Activated CD4-positive, alpha-beta T cell treated with anti-CD3 and anti-CD28 coated beads, Interleukin-2, Interleukin-4, amounts not matched to agents 100 ng/mL and 50 ng/mL, durations not matched to agents 16 hours and 8 hours (primary cell): ENCODE measurements at places on chromosomes 6 and 20.

GRCh38 chr20:63976980-63977738 is 2.3 kb downstream of the SAMD10 start:
- no peak for DNase-seq

GRCh38 chr6:90575267-90575666 is 11.6 kb downstream of the MAP3K7 start:
- DNase-seq: no peak

DNA sequence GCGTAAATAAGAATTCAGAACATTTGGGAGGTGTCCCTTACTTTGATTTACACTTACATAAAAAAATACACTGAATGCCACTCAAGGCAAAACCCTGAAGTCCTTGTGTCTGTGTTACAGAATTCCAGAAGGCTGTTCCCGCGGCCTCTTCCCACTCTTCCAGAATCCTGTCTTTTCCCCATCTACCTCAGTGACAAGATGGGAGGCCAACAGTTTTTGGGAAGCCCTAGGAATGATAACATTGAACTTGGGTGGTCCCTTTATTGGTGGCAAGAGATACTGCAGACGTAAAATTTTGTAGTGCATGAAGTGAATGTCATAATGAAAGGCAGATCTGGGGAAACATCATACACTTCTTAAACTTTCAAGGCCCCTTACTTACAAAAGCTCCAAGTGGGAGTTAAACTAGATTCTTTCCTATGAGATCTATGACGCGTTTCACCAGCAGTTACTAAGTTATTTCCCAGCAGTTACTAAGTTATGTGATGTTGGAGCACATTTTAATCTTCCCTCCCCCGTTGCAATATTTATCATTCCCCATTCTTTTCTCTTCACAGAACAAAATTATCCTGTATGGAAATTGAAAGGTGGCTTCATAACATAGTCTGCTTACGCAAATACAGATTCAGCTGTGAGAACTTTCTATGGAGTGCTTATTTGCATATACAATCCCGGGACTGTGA is 79.5 kb downstream of the BCAS1 start:
- DNase-seq: no peak

- DNase-seq: no peak
These were observed 15.0 kb upstream of the LBP start for GRCh38 chr20:38331245-38331644.

DNA sequence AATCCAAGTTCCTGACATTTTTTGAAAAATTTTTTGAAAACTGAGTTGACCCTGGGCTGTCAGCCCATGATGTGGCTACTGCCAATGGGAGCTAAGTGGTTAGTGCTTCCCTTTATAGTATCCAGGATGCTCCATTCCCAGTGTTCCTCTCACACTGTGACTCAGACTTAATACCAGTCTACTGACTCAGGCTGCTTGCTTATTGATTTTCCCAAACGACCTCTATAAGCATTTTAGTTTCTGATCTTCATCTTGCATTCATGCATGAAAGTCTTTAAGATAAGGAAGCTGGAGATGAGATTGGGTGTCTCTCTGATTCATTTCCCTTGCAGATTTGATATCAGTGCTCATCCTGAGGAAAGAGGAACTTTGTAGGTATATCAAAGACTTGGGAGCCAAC is 560.0 kb downstream of the TBC1D32 start:
- no peak for DNase-seq

DNA sequence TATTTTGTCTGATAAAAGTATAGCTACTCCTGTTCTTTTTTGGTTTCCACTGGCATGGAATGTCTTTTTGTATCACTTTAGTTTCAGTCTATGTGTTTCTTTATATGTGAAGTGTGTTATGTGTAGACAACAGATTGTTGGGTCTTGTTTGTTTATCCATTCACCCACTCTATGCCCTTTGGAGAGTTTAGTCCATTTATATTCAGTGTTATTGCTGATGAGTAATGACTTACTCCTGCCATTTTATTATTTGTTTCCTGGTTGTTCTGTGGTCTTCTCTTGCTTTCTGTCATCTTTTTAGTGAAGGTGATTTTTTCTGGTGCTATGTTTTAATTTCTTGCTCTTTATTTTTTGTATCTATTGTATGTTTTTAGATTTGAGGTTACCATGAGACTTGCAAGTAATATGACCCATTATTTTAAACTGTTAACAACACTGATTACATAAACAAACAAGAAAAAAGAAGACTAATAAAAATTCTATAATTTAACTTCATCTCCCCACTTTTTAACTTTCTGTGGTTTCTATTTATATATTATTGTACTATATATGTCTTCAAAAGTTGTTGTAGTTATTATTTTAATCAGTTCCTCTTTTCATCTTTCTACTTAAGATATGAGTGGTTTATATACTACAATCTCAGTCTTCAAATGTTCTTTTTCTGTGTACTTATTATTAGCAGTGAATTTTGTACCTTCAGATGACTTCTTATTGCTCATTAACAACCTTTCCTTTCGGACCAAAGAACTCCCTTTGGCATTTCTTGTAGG is 323.4 kb downstream of the BTBD9 start:
- DNase-seq: no peak

GRCh38 chr20:36666181-36666740 is 20.3 kb upstream of the SLA2 start:
- no peak for DNase-seq

DNA sequence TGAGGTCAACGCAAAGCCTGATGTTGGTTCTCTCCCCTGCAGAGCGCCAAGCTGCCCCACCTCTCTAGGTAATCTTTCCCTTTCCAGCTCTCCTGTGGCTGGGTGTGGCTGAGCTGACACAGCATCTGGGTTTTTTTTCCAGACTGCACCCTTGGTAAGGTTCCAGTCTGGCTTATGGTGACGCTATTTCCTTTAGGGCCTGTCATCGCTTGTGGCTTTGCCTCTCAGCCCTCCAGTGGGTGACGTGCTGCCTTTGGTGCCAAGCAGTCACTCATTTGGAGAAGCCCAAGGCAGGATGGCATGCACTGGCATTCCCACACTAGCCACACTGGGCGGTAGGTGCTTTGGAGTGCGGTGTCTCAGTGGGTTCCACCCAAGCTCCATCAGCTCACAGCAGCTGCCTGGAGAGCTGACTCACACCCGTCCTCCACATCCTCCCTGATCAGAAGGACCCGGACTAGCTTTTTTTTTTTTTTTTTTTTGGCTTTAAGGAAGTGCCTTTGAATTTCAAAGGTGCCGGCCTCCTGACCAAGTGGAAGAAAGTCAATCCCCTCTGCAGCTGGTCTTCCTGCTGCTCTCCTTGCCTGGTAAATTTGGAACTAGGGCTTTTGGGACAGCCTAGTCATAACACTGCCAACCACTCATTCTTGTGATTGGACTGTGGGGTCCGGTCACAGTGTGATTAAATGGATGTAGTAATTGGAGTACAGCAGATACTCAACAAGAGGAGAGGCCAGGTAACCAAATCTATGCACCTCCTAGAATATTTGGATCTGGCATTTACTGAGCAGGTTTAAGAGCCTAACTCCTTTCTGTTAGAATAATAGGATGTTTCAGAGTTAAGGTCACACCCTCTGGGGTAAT is 153.6 kb downstream of the CD83 start:
- DNase-seq: peak; percentile 67

DNA sequence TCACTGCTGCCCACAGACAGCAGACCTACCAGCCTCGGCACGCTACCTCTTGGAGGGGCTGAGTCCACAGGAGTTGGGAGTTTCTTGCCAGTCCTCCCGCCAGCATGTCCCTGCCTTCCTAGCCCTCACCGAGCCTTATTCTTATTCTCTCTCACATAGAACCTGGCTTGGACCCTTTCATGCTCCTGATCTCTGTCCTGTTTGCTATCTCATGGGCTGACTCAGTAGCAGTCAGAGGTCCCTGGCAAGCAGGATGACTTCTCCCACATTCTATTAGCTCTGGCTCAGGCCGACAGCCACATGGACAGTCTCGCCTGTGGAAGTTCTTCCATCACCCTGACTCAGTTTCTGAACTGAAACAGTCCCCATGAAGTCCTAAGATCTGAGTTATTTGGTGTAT is 313.2 kb upstream of the RNF24 start:
- no peak for DNase-seq

DNA sequence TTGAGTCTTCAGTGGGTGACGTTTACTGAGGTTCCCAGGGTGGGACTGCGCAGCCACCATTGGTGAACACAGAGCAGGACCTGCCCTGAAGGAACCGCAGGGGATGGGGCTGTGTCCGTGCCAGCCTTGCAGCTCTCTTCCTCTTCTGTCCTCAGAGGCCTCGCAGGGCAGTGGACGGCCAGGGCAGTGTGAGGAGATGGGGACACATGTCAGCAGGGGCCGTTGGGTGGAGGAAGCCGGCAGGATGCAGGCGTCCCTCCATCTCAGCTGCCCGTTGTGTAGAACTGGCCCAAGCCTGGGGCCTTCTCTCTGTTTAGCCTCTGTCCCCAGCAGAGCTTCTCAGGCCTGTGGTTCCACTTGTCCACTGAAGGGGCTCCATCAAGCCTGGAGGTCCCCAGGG is 53.6 kb upstream of the SMOC2 start:
- DNase-seq: no peak

DNA sequence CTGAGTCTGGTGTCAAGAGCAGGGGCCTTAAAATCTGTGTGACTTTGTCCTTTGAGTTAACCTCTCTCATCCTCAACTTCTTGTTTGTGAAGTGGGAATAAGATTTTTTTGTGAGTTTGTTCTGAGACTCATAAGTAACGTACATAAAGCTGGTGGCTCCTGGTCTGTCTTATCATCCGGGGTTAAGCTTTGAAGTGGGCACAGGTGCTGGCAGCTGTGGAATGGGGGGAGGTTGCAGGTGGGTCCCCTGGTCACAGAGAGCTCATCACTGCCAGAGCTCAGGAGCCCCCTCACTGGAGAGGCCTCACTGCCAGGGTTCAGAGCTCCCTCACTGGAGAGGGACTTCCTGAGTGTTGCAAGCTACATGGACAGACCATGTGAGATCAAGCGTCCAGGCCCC is 174.1 kb downstream of the NRN1 start:
- DNase-seq: no peak

GRCh38 chr6:5869261-5869660 is 137.5 kb downstream of the NRN1 start:
- DNase-seq: no peak

DNA sequence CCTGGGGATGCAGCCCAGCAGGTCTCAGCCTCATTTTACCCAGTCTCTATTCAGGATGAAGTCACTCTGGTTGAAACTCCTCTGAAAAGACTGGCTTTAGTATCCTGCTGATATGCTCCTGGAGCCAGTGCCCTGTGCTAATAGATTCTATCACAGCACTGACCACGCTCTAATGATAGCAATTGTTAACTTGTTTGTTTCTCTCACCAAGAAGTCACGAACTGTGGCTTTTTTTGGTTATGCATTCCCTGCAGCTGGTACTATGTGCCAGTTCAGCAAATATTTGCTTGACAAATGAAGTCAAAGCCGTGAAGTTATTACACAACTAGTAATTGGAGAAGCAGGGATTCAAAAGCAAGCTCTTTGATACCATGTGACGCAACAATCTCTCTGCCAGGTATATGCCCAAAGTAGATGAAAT is 754.6 kb downstream of the KIF16B start:
- no peak for DNase-seq

- DNase-seq: no peak
These were observed 328.1 kb downstream of the NKAIN2 start for GRCh38 chr6:124131779-124132178.

GRCh38 chr20:19099596-19100545 is 112.6 kb upstream of the SLC24A3 start:
- DNase-seq: no peak

- DNase-seq: no peak
These were observed 1.3 kb downstream of the NKAIN2 start for GRCh38 chr6:123804787-123805540.

DNA sequence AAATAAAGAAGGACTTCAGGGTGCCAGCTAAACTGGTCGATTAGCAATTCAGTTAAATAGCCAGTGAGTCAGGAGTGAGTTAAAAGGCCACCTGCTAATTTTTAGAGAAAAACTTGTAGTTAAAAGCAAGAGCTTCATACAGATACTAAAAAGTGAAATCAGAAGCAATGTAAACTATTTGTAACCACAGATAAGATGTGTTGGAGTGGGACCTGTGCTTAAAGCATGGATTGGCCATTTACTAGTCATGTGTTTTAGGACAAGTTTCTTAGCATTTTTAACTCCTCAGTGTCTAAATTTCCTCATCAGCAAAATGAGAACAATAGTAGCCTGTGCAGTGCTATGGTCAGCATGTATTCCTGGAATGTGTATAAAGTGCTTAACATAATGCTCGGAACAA is 23.8 kb upstream of the HDDC2 start:
- DNase-seq: no peak

GRCh38 chr6:31898383-31899011 is 999 bp upstream of the EHMT2 start:
- peak; percentile 40 for DNase-seq

DNA sequence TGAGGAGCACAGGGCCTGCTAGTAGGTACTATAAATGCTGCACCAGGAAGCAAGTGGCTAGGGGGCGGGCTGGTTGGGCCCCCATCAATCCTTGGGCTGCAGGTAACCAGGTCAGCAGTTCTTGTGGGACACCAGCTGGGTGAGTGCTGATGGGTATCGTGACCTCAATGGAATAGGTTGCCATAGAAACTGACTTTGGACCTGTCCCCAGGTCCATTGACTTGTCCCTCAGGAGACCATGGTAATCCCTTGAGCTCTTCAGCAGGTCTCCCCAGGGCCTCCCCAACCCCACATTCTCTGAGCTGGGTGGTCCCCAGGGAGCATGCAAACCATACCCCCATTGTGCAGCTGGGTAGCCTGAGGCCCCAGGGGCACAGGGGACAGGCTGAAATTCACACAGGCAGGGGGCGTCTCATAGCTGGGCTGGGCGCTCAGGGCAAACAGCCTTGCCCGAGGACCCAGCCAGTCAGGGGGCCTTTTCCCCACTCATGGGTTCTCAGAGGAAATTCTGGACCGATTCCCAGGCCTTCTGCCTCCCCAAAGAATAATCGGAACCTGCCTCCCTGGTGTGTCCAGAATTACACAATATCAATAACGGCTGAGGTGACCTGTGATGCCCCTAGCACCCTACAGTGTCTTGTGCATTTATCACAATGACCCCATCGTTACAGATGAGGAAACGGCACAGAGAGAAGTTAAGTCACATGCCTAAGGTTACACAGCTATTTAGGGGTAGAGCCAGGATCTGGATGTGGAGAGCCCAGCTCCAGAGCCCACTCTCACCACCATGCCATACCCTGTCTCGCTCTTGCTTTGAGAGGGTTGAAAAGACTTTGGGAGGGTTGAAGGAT is 35.9 kb downstream of the SRC start:
- no peak for DNase-seq

DNA sequence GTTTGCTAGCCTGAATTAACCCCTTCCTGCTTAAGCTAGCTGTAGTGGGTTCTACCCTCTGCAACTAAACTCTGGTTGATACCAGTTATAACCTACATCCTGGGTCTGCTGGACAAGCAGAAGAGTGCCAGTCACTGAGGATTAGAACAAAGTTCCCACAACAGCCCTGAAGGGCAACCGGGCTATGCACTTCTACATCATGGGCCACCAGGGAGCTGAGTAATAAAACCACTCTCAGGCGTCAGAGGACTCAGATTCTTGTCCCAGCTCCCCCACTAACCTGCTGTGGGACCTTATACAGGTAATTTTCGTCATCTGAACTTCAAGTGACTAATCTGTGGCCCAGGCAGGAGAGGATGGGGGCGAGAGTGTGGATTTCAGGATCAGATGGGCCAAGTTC is 56.8 kb downstream of the EYA2 start:
- DNase-seq: no peak

- no peak for DNase-seq
These were observed 24.8 kb upstream of the SGK2 start for GRCh38 chr20:43534016-43534415.
